NCI-H526 treated with DMSO at 0.1 percent for 48 hours (cell line): ENCODE measurements at places on chromosomes 3 and 15.

DNA sequence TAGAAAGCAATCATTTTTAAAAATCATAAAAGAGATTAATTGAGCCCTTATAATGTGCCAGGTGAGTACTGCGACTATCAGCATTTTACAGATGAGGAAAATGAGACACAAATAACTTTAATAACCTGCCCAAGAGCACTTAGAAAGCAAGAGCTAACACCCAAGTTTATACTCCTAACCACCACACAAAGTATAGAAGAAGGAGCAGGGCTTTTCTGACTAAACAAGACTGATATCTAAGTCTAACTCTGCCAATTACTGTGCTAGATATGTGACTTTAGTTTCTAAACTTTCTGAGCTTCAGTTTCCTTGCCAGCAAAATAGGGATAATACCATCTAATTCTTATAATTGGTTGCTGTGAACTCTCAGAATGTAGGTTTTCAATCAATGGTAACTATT is 47.7 kb downstream of the TNIK start:
- no peak for DNase-seq

GRCh38 chr15:74300057-74300795 is 64.1 kb downstream of the CCDC33 start:
- no peak for DNase-seq

GRCh38 chr15:81888748-81889484 is 156.9 kb downstream of the MEX3B start:
- DNase-seq, result no peak

DNA sequence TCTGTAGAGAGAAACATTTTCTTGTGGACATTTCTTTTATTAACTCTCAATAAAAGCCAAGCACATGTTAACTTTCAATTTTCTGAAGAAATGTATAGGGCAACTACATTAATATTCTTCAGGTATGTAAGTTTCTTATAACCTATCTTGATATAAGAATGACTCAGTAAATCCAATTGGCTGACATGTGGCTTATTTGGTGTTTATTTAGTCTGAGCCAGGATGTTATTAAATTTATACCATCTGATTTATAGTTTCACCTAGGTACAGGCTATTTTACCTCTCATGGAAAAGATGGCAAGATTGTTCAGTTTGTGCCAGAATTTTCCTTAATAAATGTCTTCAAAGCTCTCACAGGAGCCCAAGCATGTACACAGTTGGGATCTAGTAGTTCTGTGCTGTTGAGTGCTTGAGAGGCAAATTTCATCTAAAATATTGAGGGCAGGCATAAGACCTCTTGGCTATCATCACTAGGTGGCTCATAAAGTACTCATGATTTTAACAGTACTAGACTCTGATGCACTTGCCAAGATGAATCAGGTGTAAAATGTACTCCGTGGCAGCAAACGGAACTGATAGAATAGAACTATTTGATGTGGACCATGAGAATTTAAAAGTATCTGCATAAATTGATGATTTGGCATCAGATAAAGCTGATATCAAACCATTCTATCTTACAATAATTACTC is 631.9 kb downstream of the RBMS3 start:
- DNase-seq, result no peak

GRCh38 chr3:184543256-184543655 is 18.3 kb upstream of the EPHB3 start:
- no peak for DNase-seq

DNA sequence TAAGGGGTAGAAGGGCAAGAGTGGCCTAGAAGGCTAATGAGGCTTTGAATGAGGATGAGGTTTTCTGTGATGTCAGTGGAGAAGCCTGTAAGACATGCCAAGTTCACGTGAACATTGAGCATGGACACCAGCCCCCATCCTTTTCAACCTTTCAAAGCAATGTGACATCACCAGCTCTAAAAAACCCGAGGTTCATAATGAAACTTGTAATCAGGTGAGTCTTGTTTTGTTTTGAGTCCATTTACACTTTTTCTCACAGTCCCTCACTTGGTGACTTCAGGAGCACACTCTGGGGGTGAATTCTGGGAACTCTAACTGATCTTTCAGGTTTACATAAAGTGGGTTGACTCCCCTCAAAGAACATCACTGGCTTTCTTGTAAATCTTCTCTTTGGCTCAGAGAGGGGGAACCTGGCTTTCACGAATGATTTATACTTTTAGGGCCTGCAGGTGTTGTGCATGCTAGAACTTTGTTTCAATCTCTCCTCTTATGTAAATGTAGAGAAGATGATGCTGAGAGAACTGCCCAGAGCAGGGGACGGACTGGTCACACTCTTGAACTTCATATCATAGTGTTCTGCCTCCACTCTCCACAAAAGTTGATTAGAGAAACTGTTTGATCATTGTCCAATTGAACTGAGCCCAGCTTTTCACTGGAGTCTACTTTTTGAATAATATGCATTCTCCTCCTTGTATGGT is 224.7 kb upstream of the SATB1 start:
- no peak for DNase-seq

GRCh38 chr15:44769521-44769920 is 33.2 kb downstream of the TRIM69 start:
- DNase-seq, result no peak

- DNase-seq, result no peak
Measured at GRCh38 chr3:41209646-41210045, 10.3 kb downstream of the CTNNB1 start.
